ENCODE measurements at places on chromosomes 2 and 18.

- no peak for DNase-seq
Measured at GRCh38 chr2:75560768-75561565, at the start of gene EVA1A. Gene EVA1A, minus strand, starts transcription at chr2:75560939. Its CDS starts 42,799 bp downstream, at chr2:75518140.

DNA sequence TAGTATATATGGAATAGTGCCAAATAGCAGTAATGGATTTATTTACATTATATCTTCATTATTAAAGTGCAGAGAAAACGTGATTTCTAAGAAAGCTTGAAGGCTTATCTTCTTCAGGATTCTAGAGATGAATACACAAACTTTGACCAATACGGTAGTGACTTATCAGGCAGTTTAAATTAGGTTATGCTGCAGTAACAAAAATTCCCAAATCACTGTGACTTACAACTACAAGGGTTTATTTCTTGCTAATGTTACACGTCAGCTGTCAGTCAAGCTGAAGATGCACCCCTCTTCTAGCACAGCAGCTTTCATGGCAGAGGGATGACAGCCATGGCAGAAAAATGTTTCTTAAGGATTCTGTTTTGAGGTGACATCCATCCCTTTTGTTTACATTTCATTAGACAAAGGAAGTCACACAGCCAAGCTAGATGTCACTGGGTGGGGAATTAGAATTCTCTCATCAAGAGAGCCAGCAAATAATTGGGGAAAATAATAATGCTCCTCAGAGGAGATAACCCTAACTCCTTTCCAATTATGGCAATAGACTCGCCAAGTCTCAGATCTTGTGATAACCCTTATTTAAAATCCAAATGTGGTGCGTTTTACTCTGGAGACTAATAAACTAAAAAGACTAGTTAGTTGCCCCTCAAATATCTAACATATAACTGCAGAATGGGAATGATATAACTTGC, 268.3 kb upstream of the CYP26B1 start:
- no peak for DNase-seq

DNA sequence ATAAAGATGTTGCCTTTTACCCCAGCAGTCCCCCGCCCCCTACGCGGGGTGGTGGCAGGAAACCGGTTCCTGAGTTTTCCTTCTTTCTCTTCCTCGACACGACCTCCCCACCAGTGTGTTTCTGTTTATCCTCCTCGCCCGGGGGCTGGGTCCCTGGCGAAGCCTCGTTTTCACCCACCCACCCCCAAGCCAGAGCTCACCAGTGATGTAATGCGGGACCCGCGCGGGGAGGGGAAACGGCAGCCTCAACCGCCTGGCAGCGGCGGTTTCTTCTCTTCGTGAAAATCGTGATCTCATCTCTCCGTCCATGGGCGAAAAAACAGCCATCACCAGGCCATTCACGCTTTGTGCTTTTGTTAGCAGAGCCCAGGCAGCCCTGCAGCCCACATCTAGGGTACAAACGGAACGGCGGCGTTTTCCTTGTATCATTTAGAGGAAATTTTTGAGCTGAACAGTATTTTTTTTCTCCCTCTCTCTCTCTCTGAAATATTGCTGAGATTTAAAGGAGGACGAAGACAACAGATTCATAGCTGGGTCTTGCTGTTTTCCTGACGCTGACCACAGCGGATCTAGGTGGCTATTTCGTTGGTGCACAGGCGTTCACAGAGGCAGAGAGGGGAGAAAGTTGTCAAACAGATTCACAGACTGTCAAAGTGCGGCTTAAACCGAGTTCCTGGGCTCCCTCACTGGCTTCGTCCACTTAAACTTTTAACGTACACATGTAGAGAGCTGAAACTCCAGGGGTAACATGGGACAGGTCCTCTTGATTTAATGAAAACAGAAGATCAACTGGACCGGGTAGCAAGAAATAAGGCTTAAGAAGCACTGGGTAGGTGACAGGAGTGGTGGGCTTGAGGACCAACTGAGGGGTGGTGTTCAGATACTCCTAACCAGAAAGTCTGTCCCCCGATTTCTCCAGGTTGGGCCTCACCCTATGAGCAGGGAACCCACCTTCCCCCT, 21.9 kb upstream of the PAX3 start:
- DNase-seq: peak; percentile 47

DNA sequence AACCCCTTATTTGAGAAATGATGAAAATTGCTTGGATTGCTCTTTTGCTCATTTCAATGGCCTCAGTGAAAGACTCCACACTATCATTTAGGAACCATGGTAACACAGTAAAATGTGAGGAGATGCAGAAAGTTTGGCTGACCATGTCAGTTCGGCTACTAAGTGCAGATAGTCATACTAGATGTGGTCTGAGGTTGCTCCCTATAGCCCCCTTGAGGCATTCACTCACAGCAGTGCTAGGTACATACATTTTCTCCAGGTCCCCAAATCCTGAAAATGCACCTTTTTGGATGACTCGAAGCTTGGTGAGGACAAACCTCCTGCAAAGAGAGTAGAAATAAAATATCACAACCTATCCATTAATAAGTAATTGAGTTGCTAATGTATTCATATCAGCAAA, 86.3 kb downstream of the FSHR start:
- no peak for DNase-seq

GRCh38 chr2:135997380-135997779, 12.0 kb upstream of the DARS1 start:
- DNase-seq: peak; percentile 35

- DNase-seq: no peak
Measured at GRCh38 chr18:12895014-12895413, 11.0 kb upstream of the PTPN2 start.

DNA sequence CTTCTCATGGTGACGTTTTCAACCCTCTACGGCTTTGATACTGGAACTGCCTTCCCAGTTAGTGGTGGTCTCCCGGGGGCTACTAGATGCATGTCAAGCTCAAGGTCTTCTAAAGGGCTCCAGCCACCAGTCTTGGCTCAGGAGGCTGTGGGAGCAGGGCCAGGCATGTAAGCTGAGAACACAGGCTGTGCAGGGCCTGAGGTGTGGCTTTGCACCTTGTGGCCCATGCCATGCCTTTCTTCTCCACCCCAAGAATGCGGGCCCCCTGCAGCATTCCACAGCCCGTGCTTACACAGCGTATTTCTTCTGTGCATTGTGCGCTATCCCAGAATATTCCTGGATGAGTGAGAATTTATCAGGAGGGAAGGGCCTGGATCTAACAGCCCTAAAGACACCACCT, 144.9 kb downstream of the SEPTIN10 start:
- DNase-seq: no peak

- DNase-seq: no peak
Measured at GRCh38 chr2:214035921-214036320, 374.9 kb upstream of the VWC2L start.

DNA sequence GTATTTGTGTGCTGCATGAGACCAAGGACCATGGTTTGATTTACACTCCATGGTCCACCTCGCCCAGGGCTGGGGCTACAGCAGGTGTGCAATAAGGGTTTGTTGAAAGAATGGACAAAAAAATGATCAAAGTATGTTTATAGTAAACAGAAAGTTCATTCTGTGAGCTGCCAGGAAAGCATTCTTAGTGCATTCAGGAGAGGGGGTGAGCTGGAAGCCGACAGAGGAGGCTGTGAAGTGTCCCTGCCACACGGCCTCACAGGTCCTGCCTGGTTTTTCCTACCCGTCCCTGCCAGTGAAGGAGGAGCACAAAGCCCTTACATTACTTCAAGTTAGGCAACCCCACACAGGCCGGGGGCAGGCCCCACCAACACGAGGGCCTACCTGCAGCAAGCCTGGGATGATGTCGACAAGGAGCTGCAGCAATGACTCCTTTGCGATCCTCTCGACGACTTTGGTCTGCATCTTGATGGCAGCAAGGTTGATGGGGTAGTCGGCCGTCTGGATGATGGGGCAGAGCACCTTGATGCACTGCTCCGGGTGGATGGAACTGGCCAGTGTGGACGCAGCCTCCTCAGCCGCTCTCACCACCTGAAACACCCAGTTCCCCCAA, 63.2 kb upstream of the TFCP2L1 start:
- no peak for DNase-seq

DNA sequence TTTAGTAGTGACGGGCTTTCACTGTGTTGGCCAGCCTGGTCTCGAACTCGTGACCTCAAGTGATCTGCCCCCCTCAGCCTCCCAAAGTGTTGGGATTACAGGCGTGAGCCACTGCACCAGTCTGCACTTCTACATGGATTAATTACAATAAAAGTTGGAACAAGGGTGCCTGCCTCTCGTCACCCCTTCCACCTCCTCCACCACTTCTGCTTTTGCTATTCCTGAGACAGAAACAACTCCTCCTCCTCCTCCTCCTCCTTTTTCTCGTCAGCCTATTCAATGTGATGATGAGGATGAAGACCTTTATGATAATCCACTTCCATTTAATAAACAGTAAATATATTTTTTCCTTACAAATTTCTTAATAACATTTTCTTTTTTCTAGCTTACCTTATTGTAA, 35.2 kb downstream of the SRBD1 start:
- no peak for DNase-seq

DNA sequence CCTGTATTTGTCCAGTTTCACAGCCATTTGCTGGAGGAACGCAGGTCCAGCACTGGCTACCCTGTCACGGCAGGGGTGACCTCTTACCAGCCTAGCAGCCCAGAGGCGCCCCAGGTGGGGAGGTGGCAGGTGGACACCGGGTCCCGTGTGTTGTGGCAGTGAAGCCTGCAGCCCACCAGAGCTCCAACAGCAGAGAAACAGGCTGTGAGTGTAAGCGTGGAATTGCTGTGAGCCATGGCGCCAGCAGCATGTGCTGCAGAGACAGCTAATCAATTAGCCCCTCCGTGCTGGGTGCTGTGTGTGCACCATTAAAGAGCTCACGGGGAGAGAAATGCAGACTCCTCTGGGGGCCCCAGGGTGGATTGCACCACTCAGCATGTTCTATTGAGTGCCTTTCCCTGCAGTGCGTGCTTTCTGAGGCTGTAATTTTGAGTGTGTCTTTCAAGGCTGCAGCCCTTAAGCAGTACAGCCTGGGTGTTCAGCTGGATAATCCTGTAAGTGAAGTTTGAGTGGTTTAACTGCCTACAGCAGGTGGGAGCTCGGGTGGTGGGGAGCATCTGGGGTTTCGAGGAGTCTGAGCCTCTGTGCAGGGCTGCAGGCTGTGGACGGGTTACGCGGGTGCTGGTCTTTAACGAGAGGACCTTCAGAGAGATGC, 15.9 kb downstream of the RTP5 start:
- DNase-seq: no peak

GRCh38 chr2:54574107-54574859, 118.2 kb downstream of the SPTBN1 start:
- no peak for DNase-seq

All from posterior cingulate gyrus (tissue), 11 donors.